Spinal cord (tissue), 10 donors: ENCODE measurements at places on chromosomes 4 and X. TPM values are rescaled to one million over a fixed set of nuclear protein-coding genes. Genes with fewer than 3 reads are reported as not detected.

Gene UGT8
- total RNA-seq, result 319 TPM

Gene CXCL10
- 0.28 TPM for total RNA-seq

Gene C4orf50
- 6.4 TPM for total RNA-seq

Gene STOX2
- 38.7 TPM for total RNA-seq

Gene YIPF7
- 1.8 TPM for total RNA-seq

Gene SHROOM2
- total RNA-seq, result 15.5 TPM

Gene C4orf51
- total RNA-seq, result not detected

Gene PPARGC1A
- 18.9 TPM for total RNA-seq

Gene FGF5
- total RNA-seq, result 1.5 TPM

Gene LRIT3
- 0.22 TPM for total RNA-seq

Gene TMEM271
- 6.7 TPM for total RNA-seq

Gene RHOXF2B
- total RNA-seq, result not detected

Gene MAOB
- 5.6 TPM for total RNA-seq

DNA sequence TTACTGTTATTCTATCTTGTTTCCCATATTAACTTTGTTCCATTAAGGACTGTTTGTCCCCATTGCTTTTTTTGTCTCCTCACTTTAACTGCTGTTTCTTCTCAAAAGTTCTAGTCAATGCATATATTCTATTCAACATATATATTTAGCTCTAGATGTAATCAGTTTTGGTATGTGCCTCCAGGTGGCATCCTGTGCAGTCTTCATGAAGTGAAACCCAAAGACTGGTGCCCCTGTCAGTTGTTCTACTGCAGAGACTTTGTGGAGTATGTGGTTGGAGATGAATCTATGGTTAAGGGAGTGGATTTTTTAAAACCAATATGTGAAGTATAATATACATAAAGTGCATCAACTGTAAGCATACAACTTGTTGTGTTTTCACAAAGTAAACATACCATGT lies 57.0 kb downstream of the VAMP7 start:
- no peak for DNase-seq
- no peak overlapping the region for H3K27ac ChIP-seq

DNA sequence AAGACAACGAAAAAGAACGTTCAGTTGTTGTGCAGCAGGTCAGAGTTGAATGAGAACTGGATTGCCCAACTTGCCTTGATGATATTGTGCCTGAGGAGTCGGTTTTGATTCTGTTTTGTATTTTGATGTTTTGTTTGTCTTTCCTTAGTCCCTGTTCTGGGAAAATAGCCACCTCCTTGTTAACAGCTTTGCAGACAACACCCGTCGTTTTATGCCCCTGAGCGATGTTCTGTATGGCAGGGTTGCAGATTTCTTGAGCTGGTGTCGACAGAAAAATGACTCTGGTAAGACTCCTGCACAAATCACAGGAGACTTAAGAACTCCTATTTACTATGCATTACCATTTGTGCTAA lies 4.5 kb downstream of the BST1 start:
- peaks cover 6% of the 10 kb centered on the region for H3K4me1 ChIP-seq
- H3K27me3 ChIP-seq, result no peaks in the 10 kb centered on the region
- H3K36me3 ChIP-seq, result no peaks in the 10 kb centered on the region
- DNase-seq, result no peak
- no peak overlapping the region for H3K27ac ChIP-seq
- no peak overlapping the region for H3K4me3 ChIP-seq

GRCh38 chrX:115719171-115719570 lies 158.2 kb downstream of the PLS3 start:
- H3K36me3 ChIP-seq, result no peaks in the 10 kb centered on the region
- H3K27ac ChIP-seq, result no peak overlapping the region
- H3K4me3 ChIP-seq, result no peak overlapping the region
- no peaks in the 10 kb centered on the region for H3K4me1 ChIP-seq
- DNase-seq, result no peak
- H3K27me3 ChIP-seq, result peaks cover 11% of the 10 kb centered on the region

GRCh38 chr4:48262926-48263325 lies 6.7 kb downstream of the TEC start:
- H3K4me3 ChIP-seq, result no peak overlapping the region
- no peaks in the 10 kb centered on the region for H3K36me3 ChIP-seq
- H3K4me1 ChIP-seq, result no peaks in the 10 kb centered on the region
- no peak overlapping the region for H3K27ac ChIP-seq

DNA sequence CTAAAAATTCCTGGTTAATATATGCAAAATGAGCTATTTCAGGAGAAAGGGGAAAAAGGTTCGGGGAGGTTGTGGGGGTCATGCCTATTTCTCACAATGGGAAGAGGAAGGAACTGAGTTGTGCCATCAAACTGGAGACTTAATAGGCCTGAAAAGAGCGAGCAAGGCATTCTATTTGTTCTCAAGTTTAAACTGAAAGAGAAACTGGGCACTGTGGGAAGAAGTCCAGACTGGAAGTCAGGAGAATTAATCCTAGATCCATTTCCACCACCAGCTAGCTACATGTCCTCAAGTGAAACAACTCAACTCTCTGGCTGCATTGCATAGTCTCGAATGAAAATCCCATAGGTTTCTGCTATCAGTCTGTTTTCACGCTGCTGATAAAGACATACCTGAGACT lies 50.6 kb downstream of the PPARGC1A start:
- no peaks in the 10 kb centered on the region for H3K27me3 ChIP-seq
- H3K4me1 ChIP-seq, result no peaks in the 10 kb centered on the region
- H3K36me3 ChIP-seq, result no peaks in the 10 kb centered on the region
- H3K27ac ChIP-seq, result no peak overlapping the region
- no peak for DNase-seq

GRCh38 chr4:138348055-138348454 lies 105.9 kb upstream of the SLC7A11 start:
- no peaks in the 10 kb centered on the region for H3K27me3 ChIP-seq
- H3K4me3 ChIP-seq, result no peak overlapping the region
- DNase-seq, result no peak

DNA sequence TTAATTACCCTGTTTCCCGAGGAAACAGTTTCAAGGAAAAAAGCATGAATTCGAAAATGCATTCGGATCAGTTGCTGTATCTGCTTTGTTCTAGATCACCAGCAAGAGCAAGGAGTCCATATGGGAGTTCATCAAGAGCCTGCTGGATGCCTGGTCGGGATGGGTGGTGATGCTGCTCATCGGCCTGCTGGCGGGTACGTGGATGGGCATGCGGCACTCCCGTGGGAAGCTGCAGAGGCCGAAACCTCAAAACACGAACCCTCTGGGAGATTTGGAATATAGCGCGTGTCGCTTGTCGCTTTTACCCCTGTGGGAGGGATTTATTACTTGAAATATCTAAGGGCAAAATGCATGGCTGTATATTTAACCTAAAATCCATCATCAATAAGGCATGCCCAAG lies 30.6 kb downstream of the CLCN4 start:
- no peak overlapping the region for H3K4me3 ChIP-seq
- H3K4me1 ChIP-seq, result peaks cover 6% of the 10 kb centered on the region
- no peak for DNase-seq
- peaks cover 6% of the 10 kb centered on the region for H3K27me3 ChIP-seq
- peaks cover 7% of the 10 kb centered on the region for H3K36me3 ChIP-seq
- H3K27ac ChIP-seq, result no peak overlapping the region

DNA sequence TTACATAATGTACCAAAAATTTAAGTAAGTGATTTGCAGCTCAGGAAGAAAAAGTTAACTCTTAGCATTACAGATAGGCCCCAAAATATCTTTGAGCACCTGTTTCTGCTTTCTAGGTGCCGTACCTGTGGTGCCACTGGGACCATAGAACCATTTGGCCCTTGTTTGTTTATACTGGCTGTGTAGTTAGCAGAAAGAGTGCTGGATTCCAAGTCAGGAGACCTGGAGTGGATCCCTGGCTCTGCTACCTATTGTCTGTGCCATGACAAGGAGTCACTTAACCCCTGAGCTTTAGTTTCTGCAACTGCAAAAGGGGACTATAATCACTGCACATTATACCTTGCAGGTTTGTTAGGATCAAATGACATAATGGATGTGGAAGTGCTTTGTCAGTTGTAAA lies 137.8 kb upstream of the GPR101 start:
- no peaks in the 10 kb centered on the region for H3K36me3 ChIP-seq
- H3K4me3 ChIP-seq, result no peak overlapping the region
- H3K27ac ChIP-seq, result no peak overlapping the region
- DNase-seq, result no peak
- H3K27me3 ChIP-seq, result no peaks in the 10 kb centered on the region

GRCh38 chr4:159382856-159383561 lies 280.1 kb downstream of the RAPGEF2 start:
- peak; percentile 30 for DNase-seq
- no peaks in the 10 kb centered on the region for H3K27me3 ChIP-seq
- H3K4me1 ChIP-seq, result no peaks in the 10 kb centered on the region
- H3K4me3 ChIP-seq, result peak overlapping the region; percentile 7

- DNase-seq, result no peak
- no peaks in the 10 kb centered on the region for H3K36me3 ChIP-seq
- no peak overlapping the region for H3K27ac ChIP-seq
- no peak overlapping the region for H3K4me3 ChIP-seq
- H3K4me1 ChIP-seq, result no peaks in the 10 kb centered on the region
Measured at GRCh38 chrX:29435396-29435795, 780.0 kb upstream of the MAGEB2 start.

- no peaks in the 10 kb centered on the region for H3K4me1 ChIP-seq
- no peaks in the 10 kb centered on the region for H3K27me3 ChIP-seq
- H3K36me3 ChIP-seq, result no peaks in the 10 kb centered on the region
- H3K27ac ChIP-seq, result no peak overlapping the region
Measured at GRCh38 chr4:31328932-31329331, 608.8 kb downstream of the PCDH7 start.

- DNase-seq, result no peak
- H3K4me3 ChIP-seq, result no peak overlapping the region
- no peaks in the 10 kb centered on the region for H3K36me3 ChIP-seq
- H3K27ac ChIP-seq, result no peak overlapping the region
- H3K27me3 ChIP-seq, result no peaks in the 10 kb centered on the region
Measured at GRCh38 chr4:187141101-187141500, 417.4 kb upstream of the FAT1 start.

- H3K27ac ChIP-seq, result no peak overlapping the region
- no peak overlapping the region for H3K4me3 ChIP-seq
- H3K4me1 ChIP-seq, result no peaks in the 10 kb centered on the region
- H3K27me3 ChIP-seq, result peaks cover 2% of the 10 kb centered on the region
- no peaks in the 10 kb centered on the region for H3K36me3 ChIP-seq
Measured at GRCh38 chrX:29671421-29671820, 543.9 kb upstream of the MAGEB2 start.

GRCh38 chr4:3360777-3361176 lies 68.0 kb downstream of the RGS12 start:
- H3K4me1 ChIP-seq, result peaks cover 24% of the 10 kb centered on the region
- H3K36me3 ChIP-seq, result peaks cover 26% of the 10 kb centered on the region
- no peak for DNase-seq
- no peaks in the 10 kb centered on the region for H3K27me3 ChIP-seq
- no peak overlapping the region for H3K27ac ChIP-seq

DNA sequence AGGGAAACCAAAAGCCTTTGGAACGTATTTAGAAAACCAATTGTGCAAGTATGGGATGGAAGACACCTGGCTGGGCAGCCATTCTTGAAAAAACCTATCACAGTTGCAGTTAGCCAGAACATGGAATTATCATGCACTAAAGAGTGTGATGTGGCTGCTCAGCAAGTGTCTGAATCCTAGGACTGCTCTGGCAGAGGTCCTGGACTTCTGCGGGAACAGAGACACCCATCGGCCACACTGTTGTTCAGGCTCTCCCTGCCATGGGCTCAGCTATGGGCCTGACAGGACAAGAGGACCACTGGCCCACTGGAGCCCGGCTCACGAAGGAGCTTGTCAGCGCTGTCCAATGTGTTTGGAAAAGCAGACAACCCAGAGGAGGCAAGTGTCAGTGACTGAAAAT lies 115.7 kb upstream of the GPC4 start:
- no peaks in the 10 kb centered on the region for H3K4me1 ChIP-seq
- H3K27ac ChIP-seq, result no peak overlapping the region

DNA sequence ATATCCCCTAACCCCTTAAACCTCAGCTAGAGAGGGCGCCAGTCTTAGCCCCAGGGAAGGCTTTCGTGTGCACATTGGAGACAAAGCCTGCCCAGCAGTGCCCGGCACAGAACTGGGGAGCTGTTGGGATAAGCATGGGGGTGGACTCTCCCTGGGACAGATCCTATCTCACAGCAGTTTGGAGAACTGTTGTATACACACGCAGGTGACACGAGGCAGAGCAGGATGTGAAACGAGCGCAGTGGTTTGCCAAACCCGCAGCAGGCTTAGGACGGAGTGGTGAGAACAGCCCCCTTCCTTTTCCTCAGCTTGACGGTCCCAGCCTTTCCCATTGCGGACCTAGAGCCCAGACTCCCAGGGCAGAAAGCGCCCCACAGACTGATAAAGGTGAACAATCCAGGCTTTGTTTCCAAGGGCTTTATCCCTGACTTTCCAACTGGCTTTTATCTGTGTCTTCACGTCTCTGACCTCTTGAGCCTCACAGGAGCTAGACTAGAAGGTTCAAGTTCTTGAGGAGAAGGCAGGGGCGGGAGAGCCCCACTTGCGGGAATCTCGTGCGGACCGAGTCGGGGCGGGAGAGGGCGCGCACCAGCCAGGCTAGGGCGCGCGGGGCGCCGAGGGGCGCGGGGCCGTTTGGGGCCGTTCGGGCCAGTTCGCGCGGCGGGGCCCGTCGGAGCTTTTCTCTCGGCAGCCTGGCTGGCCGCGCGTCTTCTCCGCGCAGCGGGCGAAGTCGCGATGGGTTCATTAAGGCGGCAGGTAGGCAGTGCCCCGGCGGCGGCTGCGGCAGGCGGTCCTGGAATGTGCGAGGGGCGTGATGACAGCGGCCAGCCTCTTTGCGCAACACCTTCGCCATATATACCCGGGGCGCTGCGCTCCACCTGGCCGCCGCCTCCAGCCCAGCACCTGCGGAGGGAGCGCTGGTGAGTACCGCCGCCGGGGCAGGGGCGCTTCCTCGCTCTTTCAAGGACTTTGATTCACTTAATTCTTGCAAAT lies at the start of gene SLC34A2:
Gene SLC34A2, plus strand, starts transcription at position 881 of the 993 bp plus-strand sequence. CDS start 6,650 bp downstream, outside the sequence.
- peak within 1 kb of the TSS; percentile 26 for H3K4me3 ChIP-seq
- H3K27me3 ChIP-seq, result peaks cover 44% of the 10 kb centered on the region
- H3K27ac ChIP-seq, result no peak within 1 kb of the TSS
- peaks cover 21% of the 10 kb centered on the region for H3K4me1 ChIP-seq
- no peaks in the 10 kb centered on the region for H3K36me3 ChIP-seq

DNA sequence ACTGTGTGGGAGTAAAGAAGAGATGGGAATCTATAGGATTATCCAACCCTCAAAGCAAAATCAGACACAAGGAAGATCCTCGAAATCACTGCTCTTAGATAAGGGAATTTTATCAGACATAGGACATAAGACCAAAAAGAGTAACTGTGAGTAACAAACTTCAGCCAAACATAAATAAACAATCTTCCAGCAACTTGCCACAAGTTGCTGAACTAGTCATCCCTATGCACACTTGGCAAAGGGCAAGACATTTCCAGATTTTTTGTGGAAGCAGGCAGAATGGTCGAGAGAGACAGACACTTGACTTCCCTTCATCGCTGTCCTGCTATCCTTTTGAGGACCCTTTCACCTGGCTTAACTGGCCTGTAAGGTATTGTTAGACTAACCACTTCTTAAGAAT lies 89.6 kb downstream of the KCNIP4 start:
- no peak overlapping the region for H3K27ac ChIP-seq
- no peaks in the 10 kb centered on the region for H3K27me3 ChIP-seq
- no peak overlapping the region for H3K4me3 ChIP-seq
- DNase-seq, result no peak
- H3K36me3 ChIP-seq, result peaks cover 2% of the 10 kb centered on the region
